NCI-H1105 treated with DMSO at 0.1 percent for 48 hours (cell line): ENCODE measurements at places on chromosomes 5 and 9.

DNA sequence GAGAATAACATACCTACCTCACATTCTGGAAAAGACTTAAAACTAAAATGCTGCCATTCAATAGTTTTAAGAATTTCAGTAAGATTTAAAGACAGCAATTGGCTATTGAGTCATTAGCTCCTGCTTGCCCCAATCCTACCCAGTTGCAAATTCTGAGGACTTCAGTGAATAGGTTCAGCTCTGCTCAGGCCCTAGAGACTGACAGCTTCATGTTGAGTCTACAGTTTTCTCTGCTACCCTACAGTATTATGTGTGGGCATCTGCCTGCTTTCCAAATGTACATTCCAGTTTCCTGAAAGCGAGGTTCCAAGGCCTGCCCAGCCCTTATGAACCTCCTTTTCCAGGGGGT lies 61.5 kb downstream of the ARSB start:
- no peak for DNase-seq

DNA sequence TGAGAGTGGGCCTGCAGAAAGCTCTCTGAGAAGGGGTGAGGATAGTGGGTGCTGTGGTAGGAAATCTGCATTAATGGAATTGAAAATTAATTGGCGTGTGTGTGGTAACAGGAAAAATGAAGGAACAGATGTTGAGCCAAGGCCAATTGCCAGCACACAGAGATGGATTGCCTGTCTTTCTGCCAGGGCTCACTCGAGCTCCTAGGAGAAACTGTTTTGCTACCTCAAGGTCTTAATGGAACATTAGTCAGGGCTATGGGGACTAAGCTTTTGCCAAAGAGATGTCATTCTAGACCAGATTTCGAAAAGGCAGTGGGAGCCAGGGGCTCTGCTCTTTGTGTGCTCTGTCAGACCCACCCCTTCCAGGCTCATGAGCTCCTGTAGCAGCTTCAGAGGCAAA lies 124.0 kb upstream of the EFNA5 start:
- DNase-seq, result no peak

GRCh38 chr5:13932011-13932410 lies 12.5 kb downstream of the DNAH5 start:
- no peak for DNase-seq

- DNase-seq, result no peak
These were observed 12.8 kb downstream of the BTNL9 start for GRCh38 chr5:181052672-181053487.

GRCh38 chr5:128984480-128984879 lies 19.2 kb downstream of the SLC27A6 start:
- DNase-seq, result no peak

GRCh38 chr5:102799017-102799416 lies 43.9 kb downstream of the PAM start:
- no peak for DNase-seq

- DNase-seq, result no peak
These were observed 97.2 kb upstream of the DNAH5 start for GRCh38 chr5:14041528-14042192.

DNA sequence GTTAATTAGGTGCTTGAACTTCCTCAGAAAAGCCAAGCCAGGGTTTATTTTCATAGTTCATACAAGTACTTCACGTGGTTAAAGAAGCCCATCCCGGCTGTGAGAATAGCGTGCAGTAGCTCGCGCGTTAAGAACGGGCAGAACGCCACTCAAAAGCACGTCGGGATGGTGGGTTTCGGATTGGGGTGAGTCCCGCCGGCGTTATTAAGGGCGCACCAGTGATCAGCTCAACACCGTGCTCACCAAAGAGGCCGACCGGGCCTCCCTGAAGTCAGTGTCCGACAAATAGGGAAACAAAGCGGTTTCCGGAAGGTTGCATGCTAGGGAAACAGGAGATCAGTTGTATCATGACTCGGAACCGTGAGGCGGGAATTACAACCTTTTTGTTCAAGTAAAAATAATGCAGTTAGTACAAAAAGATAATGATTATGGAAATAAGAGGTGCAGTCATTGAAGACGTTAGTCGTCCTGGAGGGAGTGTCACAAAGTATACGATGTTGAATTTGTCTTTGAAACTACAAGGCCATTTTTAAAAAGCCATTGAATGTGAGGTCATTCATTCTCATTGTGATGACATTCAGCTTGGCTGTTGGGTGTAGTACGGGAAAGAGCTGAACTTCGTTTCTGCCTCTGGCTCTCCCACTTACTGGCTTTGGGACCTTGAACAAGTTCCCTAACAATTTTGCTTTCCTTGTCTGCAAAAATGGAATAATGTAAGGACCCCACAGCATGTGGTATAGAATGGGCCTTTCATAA lies 992 bp downstream of the SETD9 start:
- DNase-seq, result no peak

GRCh38 chr5:83097689-83098231 lies 20.4 kb downstream of the XRCC4 start:
- peak; percentile 48 for DNase-seq

DNA sequence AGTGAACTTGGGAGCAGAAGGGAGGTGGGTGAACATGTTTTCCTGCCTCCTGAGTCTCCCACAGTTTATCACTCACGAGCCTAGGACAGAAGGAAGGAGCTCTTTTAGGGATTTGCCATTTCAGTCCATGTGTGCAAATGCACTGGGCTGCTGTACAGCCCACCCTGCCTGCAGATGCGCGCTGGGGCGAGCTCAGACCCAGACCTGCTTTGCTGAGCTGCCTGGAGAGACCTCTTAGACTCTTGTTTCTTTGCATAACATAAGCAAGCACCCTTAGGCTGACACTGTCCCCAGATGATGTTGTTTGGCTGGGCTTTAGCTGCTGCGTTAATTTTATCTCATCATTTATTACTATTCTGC lies 199.0 kb downstream of the CACNA1B start:
- DNase-seq, result no peak

GRCh38 chr9:106981396-106982287 lies 118.7 kb downstream of the ZNF462 start:
- DNase-seq, result no peak

DNA sequence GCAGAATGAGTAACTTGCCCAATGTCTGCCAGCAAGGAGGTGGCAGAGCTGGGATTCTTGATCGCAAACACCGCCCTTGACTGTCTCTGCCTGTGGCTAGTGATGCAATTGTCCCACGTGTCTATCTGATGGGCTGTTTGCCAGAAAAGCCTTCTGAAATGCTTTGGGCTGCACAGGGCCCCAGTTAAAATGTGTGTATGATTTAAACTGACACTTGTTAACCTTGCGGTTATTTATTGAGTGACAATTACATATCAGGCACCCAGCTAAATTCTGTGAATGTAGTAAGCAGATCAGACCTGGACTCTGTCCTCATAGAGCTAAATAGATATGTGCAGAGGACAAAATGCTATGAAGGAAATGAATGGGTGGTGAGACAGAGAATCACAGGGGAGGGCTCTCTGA lies 11.6 kb upstream of the IL12B start:
- DNase-seq, result peak; percentile 72

DNA sequence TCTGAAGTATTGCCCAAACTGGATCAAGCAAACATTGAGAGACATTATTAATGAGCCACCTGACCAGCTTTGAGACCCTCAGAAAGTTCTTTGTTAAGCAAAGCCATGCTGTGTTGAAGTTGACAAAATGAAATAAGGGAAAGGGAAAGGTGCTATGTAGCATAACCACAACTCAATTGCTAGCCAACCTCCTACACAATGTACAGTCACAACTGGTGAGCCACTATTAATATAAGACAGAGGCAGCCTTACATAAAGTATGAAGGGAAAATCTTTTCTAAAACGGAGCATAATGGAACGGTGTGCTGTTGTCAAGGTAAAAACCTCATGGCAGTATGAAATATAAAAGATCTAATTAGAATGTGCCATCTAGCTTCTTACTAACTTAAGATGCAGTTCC lies 375.8 kb upstream of the ST8SIA4 start:
- DNase-seq, result no peak

DNA sequence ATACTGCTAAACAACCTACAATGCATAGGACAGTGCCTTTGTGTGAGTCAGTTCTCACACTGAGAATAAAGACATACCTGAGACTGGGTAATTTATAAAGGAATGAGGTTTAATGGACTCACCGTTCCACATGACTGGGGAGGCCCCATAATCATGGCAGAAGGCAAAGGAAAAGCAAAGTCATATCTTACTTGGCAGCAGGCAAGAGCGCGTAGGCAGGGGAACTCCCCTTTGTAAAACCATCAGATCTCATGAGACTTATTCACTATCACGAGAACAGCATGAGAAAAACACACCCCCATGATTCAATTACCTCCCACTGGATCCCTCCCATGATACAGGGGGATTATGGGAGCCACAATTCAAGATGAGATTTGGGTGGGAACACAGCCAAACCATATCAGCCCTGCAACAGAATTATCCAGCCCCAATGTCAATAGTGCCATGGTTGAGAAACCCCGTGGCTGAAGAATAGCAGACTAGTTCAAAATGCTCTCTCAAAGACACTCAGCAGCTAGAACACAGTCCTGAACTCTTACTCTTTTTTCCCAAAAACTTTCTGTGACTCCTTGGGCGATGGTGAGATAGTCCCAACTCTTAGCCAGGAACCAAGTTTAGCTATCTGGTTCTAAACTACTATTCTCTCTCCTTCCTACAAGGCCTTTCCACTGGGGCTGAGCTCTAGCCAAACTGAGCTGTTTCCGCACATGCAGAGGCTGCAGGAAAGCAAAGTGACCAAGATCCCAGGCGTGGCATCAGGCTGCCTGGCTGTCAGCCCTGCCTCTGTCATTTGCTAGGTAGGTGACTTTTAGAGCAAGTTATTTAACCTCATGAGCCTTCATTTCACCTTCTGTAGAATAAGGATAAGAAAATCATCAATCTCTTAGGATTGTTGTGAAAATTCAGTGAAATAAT lies 21.7 kb downstream of the FAT2 start:
- DNase-seq, result no peak

DNA sequence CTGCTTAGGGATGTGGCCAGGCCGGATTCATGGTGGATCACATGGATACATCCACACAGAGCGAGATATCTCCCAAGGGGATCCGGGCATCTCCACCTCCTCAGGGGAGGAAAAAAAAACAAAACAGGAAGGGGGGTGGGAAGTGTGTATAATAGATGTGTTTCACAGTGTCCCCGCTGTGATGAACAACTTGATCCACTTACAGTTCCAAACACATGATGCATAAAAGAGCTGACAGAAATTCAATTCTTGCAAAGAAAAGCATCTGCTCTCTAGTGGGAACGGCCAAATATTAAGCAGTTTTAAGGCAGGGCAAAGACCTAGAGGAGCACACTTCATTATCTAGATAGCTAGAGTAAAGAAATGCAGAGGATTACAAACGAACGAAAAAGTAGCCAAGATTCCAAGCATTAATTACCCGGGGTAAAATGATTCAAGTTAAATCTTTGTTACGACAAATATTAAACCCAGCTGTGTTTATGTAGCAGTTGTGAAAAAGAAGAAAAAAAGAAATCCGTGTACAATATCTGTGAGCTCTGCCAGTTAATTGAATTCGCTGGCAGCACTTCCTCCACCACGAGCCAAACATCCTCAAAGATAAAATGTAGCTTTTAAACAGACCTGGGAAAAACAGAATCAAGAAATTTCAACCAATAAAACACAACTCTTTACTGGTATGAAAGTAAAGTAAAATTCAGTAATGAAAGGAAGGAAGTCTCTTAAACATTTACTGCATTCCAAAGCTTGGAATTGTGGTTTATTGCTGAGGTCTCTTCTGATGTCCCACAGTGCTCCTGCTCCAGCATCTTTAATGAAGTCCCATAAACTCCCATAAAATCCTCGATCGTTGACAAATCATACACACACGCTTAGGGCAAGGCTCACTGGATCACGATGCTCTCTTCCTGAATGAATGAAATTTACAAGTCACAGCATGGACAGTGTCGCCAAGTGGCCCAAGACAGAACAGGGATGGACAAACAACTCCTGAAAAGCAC lies 213.0 kb downstream of the CRB2 start:
- DNase-seq, result no peak

DNA sequence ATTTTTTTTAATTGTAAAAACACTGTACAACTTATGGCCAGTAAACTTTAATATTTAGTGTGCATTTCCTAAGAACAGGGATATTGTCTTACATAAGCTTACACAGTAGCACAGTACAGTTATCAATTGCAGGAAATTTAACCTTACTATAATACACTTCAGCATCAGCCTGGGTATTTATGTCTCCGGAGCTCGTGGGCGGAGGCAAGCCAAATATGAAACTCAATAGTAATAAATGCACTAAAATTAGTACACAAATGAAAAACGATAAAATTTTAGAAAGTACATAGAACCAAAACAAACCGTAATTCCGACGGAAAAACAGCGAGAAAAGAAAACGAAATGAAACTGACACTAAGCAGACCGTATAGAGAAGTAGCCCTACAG lies 91.2 kb downstream of the ANXA2R start:
- DNase-seq, result no peak

GRCh38 chr9:76333388-76333787 lies 60.8 kb downstream of the RFK start:
- no peak for DNase-seq

DNA sequence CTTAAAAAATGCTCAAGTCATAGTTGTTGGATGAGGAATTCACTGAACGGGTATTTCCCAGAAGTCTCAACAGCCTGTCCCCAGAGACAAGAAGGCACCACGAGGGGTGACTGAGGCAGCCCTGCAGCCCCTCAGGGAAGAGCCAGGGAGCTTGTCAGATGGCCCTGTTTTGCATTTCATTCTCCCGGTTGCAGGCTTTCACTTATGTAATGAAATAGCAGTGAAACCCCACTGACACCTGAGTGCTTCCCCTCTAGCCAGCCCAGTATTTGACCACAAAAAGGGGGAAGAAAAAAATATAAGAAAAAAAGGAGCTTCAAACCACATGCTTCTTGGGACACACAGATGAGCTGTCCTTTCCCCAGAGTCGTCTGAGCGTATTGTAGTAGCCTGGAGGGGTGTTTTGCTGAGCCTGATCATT lies 75.3 kb upstream of the IL12B start:
- DNase-seq, result no peak

DNA sequence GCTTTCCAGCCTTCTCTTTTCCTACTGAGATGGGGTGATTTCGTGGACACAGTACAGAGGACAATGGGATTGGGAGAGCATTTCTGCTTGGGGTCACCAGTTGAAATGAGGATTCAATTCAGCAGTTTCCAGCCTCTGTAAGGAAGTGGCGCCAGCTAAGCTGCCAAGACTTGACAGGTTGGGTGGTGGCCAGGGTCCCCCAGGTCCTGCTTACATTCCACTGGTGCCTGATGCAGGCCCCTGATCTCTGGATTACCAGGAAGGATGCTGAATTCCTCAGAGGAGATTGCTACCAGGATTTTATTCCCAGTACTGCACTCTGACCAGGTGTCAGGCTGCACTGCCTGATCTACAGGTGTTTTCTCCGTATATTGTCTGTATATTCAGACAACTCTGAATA lies 119.7 kb downstream of the PSD2 start:
- no peak for DNase-seq
